ENCODE measurements at places on chromosomes 11 and 22. TPM values are rescaled to one million over a fixed set of nuclear protein-coding genes. Genes with fewer than 3 reads are reported as not detected.
A peak's percentile ranks its signal among the peaks of the same experiment; 100 is the strongest.

The MS4A1 gene
- 11.1 TPM for total RNA-seq

GRCh38 chr11:106022795-106023275 lies 795 bp upstream of the MSANTD4 start:
- DNase-seq: no peak

GRCh38 chr11:65524014-65524740 lies 706 bp upstream of the SCYL1 start:
- no peak for DNase-seq

DNA sequence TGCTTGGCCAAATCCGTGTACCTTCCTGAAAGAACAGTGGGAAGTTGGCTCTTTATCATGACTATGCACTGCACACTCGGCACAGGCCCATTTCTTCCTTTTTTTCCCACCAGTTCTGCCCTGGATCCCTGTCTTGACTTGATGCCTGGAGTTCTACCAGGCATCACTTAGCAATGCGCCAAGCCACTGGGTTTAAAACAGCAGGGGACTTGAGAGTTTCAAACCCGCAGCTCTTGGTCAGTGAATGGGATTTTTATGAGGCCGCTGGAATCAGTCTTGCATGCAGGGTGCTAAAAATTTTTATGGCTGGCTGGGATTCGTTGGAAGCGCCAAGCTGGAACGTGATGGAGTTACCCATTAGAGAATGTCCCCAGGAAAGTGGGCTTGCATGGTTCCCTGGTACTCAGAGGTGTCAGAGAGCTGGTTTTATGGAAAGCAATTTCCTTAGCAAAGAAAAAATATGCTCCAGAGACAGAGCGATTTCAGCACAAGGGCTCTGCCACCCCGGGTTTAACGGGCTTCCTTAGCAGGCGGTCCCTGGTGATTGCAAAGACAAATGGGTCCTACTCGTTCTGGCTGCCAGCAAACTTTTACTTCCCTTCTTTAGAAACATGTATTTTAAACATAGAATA lies 432.9 kb downstream of the TENM4 start:
- DNase-seq: no peak

The PLAAT5 gene
- total RNA-seq: 0.72 TPM

- DNase-seq: peak; percentile 47
Measured at GRCh38 chr22:43039800-43040199, 24.9 kb upstream of the PACSIN2 start.

GRCh38 chr11:78796956-78797355 lies 222.3 kb upstream of the NARS2 start:
- peak; percentile 21 for DNase-seq

- DNase-seq: peak; percentile 71
Measured at GRCh38 chr11:18012122-18012905, 533 bp downstream of the SERGEF start.

The SCUBE1 gene
- 7.1 TPM for total RNA-seq

The GGTLC3 gene
- 6.2 TPM for total RNA-seq

DNA sequence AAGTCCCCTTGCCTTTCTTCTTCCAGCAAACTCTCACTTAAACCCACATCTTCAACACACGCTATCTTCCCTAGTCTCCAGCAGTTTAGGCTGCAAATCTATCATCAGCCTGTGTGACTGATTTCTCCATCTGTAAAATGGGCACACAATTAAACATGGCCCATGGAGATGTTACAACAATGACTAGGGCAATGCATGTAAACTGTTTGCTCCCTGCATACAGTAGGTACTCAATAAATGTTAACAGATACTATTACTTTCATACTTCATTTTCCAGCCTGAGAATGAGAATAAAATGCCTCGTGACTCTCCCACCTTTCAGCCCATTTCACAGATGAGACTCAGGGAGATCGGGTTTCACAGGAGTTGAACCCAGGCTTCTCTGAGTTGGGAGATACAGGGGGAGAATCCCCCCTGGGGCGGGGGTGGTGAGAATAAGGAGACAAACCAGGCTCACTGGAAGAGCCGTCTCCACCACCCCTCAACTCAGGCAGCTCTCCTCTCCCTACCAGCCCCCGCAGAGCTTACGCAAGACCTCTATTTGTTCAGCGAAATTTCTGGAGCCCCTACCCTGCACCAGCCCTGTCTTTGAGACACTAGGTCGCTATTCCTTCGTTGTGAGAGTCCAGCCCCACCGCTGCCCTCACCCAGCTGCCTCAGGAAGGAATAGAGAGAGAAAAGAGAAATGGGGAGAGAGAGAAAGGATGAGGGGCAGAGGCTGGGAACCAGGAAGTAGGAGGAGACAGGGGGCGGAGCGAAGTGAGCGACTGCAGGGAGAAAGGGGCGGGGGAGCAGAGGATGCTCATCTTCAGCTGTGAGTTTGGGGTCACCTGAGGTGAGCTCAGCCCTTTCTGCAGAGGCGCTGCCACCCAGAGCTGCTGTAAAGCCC lies 42.1 kb upstream of the KLHL35 start:
- DNase-seq: peak; percentile 79

DNA sequence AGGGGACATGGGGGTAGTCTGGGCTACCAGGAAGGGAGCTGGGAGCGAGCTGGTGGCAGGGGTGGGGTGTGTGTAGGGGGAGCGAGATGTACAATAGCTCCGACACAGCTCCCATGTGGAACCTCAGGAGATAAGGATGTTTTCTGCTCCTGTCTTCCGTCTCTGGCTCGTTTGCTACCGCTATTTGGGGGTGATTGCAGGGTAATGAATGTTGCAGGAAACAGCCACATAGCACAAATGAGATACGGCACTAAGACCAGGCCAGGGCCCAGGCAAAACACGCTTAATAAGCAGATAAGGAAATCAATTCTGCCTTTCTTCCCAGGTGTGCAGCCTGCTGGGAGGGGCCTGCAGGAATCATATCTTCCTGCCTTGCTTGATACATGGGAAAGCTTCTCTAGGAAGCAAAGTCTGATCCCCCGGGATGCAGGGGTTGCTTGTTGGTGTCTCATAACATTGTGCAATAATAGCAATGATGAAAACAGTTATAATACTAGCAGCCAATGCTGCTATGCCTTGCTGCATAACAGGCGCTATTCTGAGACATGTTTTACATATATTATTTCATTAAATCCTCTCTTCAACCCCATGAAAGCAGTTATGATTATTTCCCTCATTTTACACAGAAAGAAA lies 158.7 kb downstream of the ST3GAL4 start:
- no peak for DNase-seq

The MMP11 gene
- total RNA-seq: 4.4 TPM

- no peak for DNase-seq
Measured at GRCh38 chr11:131077340-131077739, 161.1 kb upstream of the SNX19 start.

The P2RX6 gene
- 1.0 TPM for total RNA-seq

DNA sequence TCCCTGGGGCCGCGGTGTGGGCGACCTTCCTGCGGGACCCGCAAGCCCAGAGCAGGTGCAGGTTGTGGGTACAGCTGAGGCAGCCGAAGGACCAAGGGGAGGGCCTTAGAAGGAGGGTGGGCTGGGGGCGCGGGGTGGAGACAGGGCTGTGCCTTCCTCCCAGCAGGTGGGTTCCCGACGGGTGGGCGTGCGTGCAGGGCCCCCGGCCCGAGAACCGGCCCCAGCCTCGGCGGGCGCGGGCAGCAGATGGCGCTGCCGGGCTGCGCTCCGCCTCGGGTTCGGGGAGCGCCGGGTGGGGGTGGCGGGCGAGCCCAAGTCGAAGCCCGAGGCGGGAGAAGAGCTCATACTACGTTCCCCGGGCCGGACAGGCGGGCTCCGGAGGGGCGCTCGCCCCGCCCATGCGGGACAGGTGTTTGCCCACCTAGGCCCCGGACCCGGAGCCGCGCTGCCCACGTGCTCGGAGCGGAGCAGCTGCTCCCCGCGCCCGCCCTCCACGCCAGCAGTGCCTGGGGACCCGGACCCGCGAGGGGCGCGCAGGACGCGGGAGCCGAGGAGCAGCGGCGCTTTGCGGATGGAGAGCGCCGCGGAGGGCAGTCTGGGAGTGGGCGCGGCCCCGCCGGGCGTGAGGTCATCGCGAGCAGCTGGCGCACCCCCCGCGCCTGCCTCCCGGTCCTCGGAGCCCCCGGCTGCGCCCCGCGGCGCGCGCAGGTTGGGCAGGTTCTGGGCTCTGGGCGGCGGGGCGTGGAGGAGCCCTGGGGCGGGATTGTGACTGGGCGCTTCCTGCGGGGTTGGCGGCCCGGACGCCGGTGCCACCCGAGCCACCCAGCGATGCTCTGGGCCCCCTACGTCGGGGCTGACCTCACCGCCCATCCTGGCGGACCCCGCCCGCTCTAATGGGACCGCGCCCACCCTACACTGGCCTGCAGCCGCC lies 25.3 kb downstream of the DUSP8 start:
- DNase-seq: peak; percentile 82

- no peak for DNase-seq
Measured at GRCh38 chr22:20953342-20953608, 13.8 kb upstream of the AIFM3 start.

DNA sequence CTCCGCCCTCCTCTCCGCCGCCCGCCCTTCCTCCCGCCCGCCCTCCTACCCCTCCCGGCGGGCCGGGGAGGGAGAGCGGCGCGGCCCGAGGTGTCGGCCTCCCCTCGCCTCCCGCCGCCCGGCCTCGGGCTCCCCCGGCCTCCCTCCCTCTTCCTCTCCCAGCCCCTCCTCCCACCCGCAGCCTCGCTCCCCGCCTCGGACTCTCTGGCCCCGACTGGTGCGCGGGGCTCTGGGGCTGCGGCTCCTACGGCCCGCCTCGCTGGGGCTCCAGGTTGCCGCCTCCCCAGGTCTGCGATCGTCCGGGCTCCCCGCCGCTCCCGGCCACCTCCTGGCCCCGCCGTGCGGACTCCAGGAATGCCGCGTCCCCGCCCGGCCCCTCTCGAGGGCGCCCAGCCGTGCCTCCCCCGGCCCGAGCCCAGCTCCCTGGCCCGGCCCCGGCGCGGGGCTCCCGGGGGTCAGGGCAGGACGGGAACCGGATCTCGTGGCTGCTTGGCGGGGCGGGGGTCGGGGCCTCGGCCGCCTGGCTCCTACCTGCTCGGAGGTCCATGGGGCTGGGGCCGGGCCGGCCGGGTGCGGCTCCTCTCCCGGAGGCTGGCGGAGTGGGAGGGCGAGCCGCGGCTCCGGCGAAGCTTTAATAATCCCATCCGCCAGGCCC lies at the start of gene CLCF1:
Gene CLCF1 (minus strand): TSS at position 606 of the 655 bp plus-strand sequence. CDS start 59 bp downstream, at position 547.
- peak; percentile 85 for DNase-seq

The SLC22A6 gene
- 2.4 TPM for total RNA-seq

DNA sequence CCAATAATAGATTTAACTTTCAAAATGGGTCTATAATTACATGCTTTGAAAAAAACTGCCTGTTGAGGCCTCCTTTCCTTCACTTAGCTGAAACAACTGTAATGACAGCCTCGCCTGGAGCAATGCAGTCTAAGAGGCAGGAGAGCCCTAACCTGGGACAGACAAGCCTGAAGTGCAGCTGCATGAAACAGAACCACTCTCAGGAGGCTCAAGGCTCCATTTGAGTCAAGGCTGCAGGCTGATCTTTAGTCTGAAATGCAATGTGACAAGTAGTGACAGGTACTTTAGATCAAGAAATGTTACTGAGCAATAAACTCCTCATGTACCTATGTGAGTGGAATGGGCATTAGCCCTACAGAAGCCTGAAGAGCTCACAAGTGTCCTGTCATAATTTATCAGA lies 414.0 kb upstream of the LUZP2 start:
- no peak for DNase-seq

DNA sequence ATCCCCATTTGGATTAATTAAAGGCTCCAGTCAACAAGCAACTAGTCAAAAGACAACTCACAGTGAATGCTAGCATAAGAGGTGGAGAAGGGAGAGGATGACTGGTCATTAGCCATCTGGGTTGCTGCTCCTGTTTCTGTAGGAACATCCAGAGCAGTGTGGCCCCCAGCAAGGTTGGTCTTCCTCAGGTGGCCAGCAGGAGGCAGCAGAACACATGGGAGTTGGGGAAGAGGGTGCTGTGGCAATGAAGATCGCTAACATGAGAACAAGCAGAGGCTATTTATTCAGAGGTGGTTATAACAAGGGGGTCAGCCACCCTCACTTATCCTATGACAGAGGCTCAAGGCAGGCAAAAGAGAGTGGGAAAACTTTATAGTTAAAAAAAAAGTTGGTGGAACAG lies 21.3 kb downstream of the IZUMO1R start:
- no peak for DNase-seq

- peak; percentile 77 for DNase-seq
Measured at GRCh38 chr22:38868886-38869381, 3.1 kb downstream of the CBX6 start.

DNA sequence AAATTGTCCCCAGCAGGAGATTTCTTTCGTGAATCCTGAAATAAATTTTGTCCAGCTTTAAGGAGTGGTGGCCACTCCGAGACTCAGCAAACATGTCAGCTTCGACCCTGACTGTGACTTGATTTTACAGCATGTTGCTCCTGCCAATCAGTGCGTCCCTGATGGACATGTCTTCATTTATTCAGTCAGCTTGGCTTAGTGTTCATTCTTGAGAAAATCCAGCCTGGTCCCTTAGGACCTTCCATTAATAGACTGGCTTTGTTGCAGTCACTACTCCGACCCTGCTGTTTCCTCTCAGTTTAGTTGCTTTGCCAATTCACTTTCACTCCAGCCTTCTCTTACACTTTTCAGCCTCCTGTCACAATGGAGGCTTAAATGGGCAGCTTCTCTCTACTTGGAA lies 30.5 kb downstream of the TMPRSS5 start:
- DNase-seq: peak; percentile 23

DNA sequence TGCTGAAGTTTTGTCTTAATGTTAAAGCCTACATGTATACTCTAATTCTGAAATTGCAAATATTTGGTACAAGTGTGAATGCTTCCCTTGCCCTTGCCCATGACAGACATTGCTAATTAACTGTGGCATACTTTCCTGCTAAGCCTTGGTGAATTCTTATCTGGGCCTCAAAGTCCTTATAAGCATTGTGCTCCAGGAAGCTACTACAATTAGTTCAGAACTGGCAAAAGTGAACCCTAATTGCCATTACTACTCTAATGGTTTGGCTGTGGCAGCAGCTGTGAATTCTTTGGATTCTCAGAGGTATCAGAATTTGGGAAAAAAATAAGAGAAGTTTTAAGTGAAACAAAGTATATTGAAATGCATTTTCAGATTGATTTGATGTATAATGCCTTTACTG lies 24.3 kb downstream of the EMSY start:
- DNase-seq: no peak

- no peak for DNase-seq
Measured at GRCh38 chr22:23688121-23688520, 2.7 kb upstream of the RGL4 start.

The ME3 gene
- total RNA-seq: 13.2 TPM

DNA sequence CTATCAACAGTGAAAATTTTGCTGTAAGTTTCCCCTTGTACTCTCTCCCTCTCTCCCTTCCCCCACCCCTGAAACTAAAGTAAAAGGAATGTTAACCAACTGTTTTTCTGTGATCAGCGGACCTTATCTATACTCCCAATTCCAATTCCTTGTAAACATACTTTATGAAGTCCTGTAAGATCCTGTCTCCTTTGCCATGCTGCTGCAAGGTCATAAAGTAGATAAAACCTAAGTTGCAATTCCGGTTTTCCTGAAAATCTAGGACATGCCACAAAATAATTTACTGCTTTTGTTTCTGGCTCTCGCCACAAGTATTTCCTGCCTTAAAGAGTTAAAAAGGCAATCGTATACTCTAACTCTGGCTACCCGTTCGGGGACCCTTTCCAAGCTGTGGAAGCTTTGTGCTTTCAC lies 1469.0 kb downstream of the LRRC4C start:
- DNase-seq: peak; percentile 57

The ARL2 gene
- 91.6 TPM for total RNA-seq

GRCh38 chr11:67494371-67495233 lies 10.6 kb downstream of the PITPNM1 start:
- DNase-seq: peak; percentile 70

GRCh38 chr11:72338741-72339140 lies 94.8 kb upstream of the PHOX2A start:
- no peak for DNase-seq
